GM03348 (cell line): ENCODE measurements at places on chromosomes 3 and 15.

GRCh38 chr3:189338366-189338765, 166.6 kb downstream of the TPRG1 start:
- DNase-seq, result no peak

GRCh38 chr3:39065197-39065596, 13.4 kb downstream of the WDR48 start:
- DNase-seq, result peak; percentile 67

- DNase-seq, result peak; percentile 28
Measured at GRCh38 chr3:170007031-170007663, 30.6 kb upstream of the GPR160 start.

- no peak for DNase-seq
Measured at GRCh38 chr15:98484914-98485313, 163.4 kb upstream of the IGF1R start.

DNA sequence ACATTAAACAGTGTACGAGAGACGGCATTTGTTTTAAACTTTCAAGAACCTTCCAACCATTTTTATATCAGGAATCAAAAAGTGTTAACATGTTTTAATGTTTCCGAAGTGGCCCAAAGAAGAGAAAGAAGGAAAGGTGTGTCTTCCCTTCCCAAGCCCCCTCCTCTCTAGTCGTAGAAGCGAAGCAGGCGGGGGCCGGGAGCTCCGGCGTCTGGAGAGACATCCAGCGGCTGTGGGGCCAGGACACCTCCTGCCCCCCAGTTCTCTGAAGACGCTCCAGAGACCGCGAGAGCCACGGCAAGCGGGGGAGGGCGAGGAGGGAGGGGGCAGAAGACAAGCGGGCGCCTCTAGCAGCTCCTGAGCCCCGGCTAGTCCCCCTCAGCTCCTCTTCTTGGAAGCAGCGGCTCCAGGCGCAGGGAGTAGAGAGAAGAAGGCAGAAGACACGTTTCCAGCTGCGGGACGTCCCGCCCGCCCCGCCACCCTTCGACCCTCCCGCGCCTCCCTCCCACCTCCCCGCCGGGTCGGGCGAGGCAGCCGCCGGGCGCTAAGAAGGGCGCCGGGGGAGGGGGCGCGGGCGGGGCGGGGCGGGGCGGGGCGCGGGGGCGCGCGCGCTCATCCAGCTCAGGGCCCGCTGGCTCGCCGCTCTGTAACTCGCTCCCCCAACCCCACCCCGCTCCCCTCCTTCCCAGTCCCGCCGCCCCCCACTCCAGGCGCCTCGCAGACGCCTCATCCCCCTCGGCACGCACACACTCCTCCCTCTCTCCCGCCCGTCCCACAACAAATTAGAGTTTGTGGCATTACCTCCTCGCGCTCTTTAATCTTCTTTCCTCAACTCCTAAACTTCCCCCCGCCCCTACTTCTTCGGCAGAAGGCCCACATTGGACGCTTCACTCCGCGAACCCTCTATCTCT, at the start of gene ZBTB20:
Gene ZBTB20 (minus strand): TSS at position 871 of the 911 bp plus-strand sequence.
- DNase-seq, result peak; percentile 78

- no peak for DNase-seq
Measured at GRCh38 chr3:73664389-73664788, 39.6 kb upstream of the PDZRN3 start.

DNA sequence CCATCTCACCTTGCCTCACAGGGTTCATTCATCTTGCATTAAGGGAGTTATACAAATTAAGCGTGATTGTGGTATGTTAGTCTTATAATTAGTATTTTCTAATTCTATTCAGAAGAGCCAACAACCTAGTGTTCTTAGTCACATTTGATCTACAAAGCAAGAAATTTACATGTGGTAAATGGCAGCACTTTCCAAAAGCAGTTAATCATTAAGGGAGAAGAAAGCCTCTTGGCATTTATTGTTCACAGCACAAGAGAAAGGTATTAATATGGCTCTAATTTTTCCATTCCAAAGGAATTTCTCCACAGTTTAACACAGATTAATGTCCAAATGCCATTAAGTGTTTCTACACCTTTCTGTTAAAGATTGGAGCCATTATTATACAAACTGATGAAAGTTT, 1077.1 kb downstream of the ZPLD1 start:
- DNase-seq, result no peak

DNA sequence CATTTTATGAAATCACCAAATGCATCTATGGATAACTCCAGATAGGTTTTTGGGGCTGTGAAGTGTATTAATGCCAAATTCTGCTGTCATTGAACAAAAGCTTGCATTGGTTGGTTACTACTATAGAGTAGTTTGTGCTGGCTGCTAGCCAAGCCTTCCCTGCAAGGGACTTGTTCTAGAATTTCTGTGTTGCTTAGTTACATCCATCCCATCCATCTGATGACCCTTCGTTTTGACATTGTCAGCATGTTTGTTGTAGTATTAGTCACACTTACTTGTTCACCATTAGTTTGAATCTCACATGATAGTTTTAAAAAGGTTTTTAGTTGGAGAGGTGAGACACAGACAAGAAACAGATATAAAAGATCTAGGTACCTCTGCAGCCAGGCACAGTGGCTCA, 7.0 kb upstream of the NIPA2 start:
- DNase-seq, result no peak
